Effector memory CD4-positive, alpha-beta T cell (primary cell): ENCODE measurements at places on chromosomes 2 and 18.

- DNase-seq: no peak
Observed at GRCh38 chr18:24322584-24323136, 75.0 kb downstream of the OSBPL1A start.

GRCh38 chr2:197950006-197950405, 145.6 kb downstream of the PLCL1 start:
- DNase-seq: no peak

DNA sequence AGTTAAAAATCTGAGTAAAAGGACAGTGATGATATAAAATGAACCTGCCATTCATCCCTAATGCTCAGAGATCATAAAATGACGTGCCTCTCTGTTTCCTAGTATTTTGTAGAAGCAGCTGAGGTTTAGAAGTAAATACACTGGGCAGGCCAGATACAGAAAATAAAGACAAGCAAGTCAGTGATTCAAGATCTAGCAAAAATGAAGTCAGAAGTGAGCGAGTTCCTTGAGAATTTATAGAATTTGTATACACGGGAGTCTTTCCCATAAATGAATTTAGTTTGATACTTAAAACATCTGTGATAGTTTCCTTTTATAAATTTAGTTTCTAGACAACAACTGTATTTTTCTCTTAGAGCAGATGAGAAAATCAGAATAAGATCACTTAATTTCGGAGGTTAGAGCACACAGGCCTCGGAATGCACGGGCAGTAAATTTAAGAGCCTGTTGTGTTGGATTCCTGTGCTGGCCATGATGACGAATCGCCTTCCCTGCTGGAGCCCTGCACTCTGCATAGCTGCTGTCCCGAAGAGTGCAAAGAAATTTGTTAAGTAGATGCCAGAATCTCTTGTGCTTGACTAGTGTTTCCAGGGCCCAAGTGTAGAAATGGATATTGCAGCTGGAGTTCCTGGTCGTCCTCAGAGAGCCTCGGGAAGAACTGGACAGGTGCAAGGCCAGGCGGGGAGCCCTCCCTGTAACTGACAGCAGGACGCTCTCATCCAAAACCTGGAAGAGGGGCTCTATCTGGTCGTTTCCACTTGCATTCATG, 83.7 kb upstream of the RBM44 start:
- no peak for DNase-seq

DNA sequence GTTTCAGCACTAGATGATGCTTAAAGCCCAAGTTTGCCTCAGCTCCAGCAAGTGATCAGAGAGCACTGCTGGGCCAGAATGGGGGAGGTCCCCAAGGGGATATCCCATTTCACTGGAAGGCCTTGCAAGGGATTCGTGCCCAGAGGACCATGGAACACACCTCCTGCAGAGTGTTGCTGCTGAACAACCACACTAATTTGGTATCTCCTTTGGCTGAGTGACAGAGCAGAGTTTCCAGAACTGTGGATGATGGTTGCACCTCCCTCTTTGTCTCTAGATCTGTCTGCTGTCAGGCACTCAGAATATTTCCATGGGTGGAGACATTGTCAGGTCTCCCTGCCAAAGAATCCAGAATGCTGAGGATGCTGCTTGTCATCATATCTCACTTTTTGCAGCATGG, 484.8 kb upstream of the NETO1 start:
- no peak for DNase-seq

DNA sequence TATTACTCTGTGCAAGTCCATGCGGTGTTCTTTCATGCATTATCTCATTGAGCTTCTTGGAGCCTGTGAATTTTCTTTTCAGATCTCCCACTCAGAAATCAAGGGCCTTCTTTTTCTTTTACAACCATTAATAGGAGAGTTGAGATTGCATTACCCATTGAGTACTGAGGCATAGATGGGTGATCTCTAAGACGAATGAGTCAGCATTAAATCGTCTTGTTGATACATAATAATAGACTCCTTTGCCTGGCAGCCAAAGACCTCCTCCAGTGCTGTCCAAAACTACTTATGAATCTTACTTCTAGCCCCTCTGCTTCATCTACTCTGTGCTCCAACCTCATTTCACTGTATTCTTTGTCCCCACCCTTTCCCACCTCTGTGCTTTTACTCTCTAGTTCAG, 180.5 kb downstream of the AGPS start:
- no peak for DNase-seq

- no peak for DNase-seq
Observed at GRCh38 chr2:240224676-240225075, 84.2 kb upstream of the OTOS start.

DNA sequence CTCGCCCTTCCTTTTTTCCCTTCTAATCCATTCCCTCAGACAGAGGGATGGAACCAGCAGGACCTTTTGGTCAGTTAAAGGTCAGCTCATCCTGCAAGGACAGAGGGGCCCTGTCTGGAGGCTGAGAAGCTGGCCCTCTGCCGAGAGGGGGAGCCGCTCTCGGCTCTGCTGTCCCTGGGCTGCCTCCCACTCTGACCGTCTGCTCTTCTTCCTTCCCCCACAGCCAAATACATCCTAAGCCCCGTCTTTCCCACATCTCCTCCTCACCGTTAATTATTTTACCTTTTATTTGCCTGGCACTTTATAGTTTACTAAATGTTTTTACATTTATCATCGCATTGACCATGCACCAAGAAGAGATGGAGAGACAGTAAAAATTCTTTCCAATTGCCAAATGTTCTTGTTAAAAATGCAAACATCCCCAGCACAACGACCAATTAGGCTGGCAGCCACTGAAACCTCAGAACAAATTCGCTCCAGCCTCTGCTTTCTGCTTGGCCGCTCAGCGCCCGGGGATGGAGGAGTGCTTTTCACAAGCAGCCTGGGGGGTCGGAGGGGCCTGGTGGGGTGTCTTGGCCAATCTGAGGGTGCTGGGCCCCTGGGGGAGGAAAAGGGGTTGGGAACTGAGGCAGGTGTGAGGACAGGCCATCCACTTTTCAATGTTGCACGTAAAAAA, 123.7 kb downstream of the TNS1 start:
- no peak for DNase-seq

GRCh38 chr2:241295326-241296095, 20.0 kb downstream of the HDLBP start:
- no peak for DNase-seq

- no peak for DNase-seq
Observed at GRCh38 chr2:219084791-219085190, 24.1 kb upstream of the IHH start.

DNA sequence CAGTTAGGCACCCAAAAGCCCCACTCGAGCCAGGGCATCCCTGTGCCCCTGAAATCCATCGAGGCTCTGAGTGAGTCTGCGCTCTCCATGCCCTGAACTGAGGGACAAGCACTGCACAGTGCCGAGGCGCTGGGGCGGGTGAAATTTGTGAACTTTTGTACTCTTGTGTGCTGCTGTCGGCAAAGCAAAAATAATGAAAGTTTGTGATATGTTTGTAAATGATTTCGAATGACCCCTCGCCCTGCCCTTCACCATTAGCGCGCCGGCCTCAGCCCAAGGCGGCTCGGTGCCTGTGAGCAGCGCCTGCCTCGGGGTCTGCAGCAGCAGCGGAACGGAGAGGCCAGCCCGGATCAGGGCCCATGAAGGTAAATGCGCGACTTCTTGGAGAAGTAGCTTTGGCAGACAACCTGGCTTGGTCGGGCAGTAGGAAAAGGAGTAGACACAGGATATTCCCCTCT, 1.8 kb upstream of the HOXD4 start:
- no peak for DNase-seq

- no peak for DNase-seq
Observed at GRCh38 chr2:121177896-121178295, 107.1 kb downstream of the TFCP2L1 start.

DNA sequence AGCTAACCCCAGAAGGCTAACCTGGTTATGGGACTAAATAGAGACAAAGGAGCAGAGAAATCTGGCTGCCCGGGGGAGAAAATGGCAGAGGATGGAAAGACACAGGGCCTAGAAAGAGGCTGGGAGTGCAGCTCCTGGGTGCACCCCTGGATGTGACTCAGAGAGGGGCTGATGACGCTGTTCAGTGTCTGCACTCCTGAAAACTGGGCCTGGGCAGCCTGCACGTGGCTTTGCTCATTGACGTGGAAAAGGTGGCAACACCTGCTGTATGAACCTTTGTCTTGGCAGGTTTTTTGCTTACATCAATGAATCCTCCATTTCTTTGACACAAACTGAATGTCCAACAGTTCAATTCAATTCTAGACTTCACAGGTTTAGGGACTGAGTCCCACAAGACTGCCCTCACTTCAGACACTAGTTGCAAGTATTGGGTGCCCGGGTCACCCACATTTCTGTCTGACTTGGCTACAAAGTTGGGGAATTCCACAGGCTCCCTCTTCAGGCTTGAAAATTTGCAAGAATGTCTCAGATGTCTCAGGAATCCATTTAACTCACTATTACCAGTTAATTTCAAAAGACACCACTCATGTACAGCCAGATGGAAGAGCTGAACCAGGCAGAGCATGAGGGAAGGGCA, 47.3 kb upstream of the PUM2 start:
- no peak for DNase-seq

- no peak for DNase-seq
Observed at GRCh38 chr2:59899692-59900091, 653.8 kb downstream of the BCL11A start.

- no peak for DNase-seq
Observed at GRCh38 chr2:70932631-70933230, 3.0 kb upstream of the ATP6V1B1 start.

- no peak for DNase-seq
Observed at GRCh38 chr2:20044778-20045177, 6.7 kb downstream of the LAPTM4A start.

DNA sequence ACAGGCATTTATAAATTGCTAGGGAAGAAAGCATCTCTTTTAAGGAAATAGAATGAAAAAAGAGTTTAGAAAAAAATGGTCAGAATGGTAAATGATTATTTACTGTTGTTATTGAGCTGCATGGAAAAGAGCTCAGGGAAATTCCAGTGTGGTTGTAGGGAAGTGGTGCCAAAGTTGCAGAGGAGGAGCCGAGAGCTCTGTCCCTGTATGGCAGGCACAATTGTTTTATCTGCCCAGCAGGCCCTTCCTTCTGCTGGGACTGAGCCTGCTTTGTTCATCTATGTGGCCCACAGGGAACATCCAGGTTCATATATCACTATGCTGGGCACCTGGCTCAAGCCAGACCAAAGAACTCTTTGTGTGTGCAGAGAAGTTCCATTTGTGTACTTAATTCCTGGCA, 80.8 kb upstream of the AGAP1 start:
- DNase-seq: no peak

GRCh38 chr18:64539847-64540246, 391.0 kb upstream of the LINC00305 start:
- DNase-seq: no peak

DNA sequence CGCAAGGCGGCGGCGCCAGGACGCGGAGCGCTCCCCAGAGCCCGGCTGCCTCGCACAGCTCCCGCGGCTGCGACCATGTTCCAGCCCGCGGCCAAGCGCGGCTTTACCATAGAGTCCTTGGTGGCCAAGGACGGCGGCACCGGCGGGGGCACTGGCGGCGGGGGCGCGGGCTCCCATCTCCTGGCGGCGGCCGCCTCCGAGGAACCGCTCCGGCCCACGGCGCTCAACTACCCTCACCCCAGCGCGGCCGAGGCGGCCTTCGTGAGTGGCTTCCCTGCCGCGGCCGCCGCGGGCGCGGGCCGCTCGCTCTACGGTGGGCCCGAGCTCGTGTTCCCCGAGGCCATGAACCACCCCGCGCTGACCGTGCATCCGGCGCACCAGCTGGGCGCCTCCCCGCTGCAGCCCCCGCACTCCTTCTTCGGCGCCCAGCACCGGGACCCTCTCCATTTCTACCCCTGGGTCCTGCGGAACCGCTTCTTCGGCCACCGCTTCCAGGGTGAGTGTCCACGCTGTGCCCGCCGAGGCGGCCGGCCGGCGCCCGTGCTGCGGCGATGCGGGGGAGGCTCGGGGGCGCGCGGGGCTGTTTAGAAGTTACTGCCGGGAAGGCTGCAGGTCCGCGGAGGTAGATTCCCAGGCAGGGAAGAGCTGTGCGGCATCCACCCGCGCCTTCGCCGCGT, 696 bp downstream of the EMX1 start:
- DNase-seq: no peak

DNA sequence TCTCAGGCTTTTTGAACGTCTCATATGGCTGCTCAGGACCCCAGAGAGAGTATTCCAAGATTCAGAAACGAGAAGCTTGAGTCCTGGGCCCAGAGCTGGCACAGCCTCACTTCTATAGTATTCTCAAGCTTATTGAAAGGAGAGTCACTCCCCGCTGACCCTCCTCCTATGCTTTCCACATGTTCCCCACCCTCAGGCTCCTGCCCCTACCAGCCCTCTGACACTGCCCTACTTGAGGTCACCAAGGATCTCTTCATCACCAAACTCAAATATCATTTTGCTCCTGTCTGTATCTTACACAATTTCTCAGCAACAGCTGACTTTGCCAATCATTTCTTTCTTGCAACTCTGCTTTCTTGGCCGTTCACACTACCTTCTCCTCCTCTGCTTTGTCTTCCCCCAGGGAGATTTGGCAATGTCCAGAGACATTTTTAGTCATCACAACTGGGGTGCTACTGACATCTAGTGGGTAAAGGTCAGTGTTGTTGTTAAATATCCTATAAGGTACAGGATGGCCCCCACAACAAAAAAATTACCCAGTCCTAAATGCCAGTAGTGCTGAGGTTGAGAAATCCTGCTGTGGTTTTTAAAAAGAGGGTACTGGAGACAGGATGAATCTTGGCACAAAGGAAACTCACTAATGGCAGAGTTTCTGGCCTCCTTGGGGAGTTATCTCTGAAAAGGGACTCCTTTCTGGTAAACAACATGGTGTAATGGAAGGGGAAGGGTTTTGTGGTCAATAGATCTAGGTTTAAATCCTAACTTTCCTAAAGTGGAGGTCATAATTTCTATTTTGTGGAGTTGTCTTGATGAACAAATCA, 26.9 kb upstream of the INSIG2 start:
- DNase-seq: no peak

DNA sequence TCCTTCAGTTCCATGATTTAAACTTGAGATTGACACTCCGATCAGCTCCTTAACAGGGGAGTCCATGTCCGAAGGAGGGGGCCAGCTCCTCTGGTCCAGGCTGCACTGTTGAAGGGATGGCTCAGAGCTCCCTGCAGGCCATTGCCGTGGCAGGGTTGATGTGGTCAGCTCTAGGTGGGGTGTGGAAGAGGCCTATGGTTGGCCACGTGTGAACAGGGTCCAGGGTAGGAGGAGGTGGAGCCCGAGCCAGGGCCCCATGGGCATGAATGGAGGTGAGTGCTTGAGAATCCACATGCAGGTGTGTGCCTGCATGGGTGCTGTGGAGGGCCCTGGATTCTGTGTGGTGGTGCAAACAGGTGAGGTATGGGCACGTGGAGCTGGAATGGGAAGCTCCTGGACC, 1.1 kb downstream of the SPEG start:
- DNase-seq: no peak

DNA sequence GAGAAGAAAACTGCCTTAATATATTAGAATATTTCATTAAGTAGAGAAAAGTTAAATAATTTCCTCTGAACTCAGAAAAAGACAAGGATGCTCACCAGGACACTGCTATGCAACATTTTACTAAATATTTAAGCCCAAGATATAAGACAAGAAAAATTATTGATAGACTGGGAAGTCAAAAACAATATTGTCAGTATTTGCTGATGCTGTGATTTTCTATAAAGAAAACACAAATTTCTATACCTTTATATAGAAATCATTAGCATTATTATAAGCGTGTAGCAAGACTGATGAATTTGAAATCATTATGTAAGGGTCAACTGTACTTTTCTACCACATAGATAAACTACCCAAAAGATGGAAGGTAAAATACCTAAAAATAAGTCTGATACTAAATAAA, 451.0 kb downstream of the RNF144A start:
- DNase-seq: no peak

- DNase-seq: no peak
Observed at GRCh38 chr2:239790313-239790712, 234.8 kb downstream of the NDUFA10 start.
